Cortex of kidney (tissue), 1 donor: ENCODE measurements at places on chromosomes 12 and 14.

DNA sequence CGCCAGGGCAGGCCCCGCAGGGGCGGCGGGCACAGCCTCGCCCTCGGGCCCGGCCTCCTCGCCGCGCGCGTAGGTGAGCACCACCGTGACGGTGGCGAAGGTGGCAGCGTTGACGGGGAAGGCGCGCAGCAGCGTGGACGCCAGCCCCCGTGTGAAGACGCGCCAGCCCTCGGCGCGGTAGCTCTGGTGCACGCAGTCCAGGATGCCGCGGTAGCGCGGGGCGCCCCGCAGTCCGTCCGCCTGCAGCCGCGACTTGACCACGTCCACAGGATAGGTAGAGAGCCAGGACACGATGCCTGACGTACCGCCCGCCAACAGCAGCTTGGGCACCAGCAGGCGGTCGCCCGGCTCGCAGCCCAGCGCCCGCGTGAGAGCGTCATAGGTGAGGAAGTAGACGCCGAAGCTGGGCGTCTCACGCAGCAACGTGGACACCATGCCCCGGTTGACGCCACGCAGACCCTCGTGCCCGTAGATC, 13.9 kb downstream of the SLC25A29 start:
- DNase-seq, result no peak

DNA sequence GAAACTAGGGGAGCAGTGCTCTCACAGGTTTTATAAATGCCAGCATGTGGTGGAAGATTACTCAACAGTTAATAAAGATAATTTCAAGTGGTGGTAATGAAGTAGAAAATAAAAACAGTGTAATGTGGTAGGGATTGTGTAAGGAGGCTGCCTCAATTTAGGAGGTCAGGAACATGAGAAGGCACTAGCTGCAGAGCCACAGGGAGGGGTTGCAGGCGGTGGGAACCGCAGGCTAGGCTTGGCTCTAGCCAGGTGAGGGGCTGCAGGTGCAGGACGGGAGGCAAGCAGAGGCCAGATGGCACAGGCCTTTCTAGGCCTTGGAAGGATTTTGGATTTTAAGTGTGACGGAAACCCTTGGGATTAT, 768 bp downstream of the METTL25 start:
- no peak for DNase-seq

GRCh38 chr12:19031032-19031431, 98.5 kb upstream of the PLEKHA5 start:
- no peak for DNase-seq

DNA sequence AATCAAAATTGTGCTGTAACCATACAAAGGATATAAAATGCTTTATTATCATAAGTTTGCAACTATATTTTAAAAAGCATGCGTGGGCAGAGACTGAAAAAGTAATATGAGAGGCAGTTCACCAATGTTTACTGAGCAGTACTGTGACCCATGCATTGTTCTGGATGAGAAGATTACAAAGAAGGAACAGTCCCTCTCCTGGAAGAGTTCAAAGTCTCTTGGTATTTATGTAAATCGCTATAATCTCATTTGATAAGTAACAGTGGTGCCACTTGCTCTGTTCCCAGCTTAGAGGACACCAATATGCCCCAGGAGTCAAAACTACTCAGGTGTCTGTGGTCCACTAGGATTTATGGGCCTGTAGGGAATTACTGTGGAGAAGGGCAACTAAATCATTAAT, 2.1 kb upstream of the CMAS start:
- DNase-seq, result no peak

DNA sequence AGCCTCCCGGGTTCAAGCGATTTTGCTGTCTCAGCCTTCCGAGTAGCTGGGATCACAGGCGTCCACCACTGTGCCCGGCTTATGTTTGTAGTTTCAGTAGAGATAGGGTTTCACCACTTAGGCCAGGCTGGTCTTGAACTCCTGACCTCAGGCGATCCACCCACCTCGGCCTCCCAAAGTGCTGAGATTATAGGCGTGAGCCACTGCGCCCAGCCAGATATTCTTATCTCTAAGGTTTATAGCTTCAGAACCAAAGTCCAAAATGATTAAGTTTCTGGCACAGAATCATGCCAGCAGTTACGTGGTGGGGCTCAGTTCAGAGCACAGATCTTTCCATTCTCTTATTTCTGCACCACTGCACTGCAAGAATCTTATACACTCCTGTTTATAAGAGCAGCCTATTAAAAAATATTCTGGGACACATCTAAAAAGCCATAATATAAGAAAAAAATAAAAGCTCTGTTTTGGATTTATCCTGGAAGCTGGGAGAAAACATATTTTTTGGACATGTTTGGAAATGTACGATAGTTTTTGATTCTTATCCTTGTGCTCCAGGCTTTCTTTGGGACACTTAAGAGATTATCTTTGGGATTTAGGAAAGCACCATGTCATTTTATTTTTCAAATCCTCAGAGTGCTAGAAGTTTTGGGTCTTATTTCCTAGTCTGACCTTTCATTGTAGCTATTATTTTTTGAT, 129.6 kb downstream of the LMNTD1 start:
- DNase-seq, result no peak

GRCh38 chr14:35254736-35255135, 37.4 kb upstream of the PSMA6 start:
- DNase-seq, result no peak

DNA sequence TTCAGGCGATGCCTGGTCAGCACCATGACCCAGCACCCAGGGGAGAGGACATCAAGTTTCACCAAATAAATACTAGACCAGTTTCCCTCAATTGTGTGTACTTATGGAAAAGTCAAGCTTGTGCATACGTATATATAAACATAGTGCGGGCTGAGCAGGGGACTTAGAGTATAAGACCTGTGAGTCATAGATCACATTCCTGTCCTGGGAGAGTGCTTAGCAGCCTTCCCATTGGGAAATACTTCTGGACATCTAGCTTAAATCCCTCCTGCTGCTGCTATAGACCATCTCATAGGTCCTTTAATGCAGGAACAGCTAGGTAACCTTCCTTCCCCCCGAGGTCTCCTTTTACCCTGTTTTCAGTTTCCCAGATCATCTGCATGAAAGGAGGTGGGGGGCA, 51.9 kb downstream of the PRMT8 start:
- no peak for DNase-seq

DNA sequence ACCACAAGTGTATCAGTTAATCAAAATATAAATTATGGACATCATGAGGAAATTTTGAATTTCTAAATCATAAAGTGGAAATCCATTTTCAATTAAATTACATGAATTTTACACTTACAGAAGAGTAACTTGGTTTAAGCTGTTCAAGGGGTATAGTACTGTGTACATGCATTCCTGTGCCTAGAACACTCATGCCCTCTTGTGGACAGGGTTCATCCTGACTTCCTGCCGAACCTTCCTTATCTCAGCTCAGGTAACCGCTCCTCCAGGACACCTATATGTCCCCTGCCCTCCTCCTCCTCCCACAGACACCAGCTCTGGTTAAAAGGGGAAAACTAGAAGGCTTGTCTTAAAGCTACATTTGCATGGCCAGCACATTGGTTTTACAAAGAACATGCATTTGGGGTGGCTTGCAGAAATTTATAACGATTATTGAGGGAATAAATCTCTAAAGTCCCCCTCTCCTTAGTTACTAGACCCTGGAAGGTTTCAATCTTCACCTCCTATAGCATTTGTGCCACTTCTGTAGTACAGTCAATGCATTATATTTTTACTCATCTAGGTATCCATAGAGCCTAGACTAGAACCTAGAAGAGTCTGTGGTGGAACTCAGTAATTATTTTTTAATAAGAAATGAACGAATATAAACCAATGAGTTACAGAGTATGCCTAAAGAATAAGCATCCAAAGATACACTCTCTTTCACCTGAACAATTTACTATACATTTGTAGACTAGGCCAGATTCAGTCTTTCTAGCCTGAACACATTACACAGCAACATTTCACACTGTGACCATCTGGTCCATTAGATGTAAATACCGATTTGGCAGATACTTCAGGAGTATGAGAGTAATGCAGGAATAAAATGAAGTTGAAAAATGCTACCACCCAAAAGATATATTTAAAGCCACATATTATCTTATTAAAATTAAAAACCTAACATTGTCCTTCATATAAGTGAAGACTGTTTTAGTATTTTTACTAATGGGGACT, 345.6 kb downstream of the PAWR start:
- DNase-seq, result no peak

DNA sequence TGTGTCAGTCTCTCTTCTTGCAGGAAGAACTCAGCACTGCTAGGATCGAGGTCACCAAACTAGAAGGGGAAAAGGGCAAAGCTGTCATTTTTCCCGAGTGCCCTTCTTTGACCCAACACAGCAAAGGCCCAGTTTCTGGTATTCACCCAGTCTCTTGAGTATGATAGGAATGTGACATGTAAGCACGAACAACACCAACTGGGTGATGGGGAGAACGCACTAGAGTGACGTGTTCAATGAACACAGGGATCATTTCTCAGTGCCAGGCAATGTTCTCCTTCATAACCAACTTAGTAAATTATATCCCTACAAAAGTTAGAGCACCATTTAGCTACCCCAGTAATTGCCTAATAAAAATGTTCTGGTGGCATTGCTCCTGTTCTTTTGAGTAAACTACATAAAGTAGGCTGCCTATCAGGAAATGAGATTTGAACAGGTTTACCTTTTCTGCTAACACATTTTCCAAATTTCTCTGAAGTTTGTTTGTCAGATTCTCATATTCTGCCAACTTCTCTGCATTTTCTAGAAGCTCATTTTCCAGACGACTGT, 64.5 kb downstream of the NIN start:
- DNase-seq, result no peak

GRCh38 chr12:102708108-102708507, 208.9 kb downstream of the PAH start:
- DNase-seq, result no peak

DNA sequence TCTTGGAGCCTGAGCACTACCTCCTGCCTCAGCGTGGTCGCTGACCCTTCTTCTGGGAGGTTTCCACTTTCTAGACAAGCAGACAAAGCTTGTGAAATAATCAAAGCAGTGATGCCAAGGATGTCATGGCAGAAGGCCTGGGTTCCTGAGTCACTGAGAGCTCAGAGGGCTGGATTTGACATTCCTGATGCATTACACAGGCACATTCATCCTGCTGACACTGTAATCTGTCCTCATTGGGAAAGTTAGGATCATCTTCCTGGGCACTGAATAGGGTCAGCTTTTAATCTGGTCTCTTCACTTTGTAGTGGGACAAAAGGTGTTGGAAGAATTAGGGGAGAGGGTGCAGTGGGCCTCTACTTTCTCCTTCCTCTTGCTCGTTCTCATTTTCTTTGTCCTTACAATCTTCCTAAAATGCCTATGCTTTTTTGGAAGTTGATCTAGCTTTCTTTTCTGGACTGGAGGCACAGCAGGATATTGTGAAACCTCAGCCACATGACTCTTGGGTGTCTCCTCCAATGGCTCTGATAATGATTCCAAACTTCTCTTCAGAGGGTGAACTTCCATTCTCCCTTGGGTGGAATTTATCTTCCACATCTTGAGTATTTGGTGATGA, 29.6 kb downstream of the EEA1 start:
- DNase-seq, result no peak

DNA sequence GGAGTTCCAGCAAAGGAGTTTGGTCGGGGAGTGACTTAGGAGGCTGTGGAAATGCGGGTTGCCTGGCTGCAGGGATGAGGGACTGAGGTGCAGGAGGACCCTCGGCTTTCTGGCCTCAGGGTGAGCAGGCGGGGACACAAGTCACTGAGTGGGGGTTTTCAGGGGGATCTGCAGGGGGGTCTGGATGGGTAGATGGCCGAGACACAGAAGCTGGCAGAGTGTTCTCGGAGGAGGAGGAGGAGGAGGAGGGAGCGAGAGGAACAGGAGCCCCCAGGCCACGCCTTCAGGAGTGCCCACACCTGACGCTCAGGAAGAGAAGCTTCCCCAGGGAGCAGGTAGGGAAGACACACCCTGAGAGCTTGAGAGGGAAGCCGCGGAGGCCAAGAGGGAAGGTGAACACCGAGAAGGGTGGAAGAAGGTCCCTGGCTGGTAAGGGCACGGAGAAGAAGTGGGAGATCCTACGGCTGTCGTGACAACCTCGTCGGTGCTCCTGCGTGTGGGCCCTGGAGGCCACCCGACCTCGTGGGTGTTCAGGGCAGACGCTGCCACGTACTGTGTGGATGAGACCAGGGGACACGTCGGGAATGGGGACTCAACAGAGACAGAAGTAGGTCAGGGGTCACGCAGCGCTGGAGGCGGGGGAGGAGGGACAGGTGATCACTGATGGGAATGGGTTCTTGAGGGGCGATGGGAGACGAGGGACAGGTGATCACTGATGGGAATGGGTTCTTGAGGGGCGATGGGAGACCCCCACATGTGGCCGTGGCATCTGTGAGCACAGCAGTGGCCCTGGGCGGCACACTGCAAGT, 109.4 kb downstream of the PIWIL1 start:
- DNase-seq, result no peak

DNA sequence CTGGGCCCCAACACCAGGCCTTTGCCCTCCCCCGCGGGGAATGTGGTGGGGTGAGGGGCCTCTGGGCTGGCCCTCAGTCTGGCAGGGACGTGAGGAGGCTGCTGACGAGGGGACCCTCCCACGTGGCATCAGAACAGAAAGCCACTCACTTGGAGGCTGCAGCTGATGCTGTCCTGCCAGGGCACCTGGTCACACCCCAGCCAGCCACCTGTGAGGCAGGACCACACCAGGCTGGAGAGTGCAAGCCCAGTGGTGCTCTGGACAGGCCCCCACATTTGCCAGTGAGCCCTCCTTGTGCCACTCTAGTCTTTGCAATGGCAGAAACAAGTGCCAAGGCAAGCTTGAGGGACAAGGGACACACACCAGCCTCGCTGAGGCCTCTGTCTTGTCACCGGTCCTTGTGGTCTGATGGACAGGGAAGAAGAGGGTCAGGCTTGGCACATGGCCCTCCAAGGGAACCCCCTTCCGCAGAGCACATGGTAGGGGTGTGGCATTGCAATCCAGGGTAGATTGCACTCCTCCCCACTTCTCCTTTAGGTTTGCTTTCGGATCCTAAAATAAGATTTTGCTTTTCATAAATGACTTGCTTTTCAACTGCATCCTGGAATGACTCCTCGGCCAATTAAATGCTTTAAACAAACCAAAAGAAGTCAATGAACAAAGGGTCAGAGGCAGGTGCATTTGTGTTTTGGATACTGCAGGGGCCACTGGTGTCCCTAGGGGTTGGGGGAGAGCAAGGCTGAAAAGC, 53.7 kb downstream of the CCDC88C start:
- DNase-seq, result no peak

DNA sequence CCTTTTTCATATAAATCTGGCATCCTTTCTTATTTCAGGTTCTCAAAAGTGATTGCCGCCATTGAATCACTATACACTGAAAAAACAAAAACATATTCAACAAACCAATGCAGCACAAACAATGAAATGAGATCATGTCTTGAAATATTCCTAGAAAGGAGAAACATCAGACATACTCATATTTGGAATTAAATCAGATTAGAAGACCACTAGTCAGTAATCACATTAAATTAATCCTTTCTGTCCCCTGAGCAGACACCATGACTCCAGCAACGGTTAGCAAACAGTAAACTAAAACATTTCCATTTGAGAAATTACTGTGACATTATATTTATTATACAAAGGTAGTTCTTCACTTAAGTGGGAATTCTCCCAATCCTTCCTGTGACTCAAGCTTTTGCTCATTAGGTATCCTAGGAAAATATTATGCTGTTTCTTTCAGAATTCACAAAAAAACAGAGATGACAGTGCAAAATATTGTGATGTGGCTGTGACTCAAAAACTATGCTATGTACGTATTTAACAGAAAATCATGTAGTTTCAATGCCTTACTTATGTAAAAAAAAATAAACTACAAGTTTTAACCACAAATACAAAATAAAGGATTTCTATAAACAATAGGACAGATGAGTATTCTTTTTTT, 29.7 kb downstream of the CPNE8 start:
- DNase-seq, result no peak
